CD8-positive, alpha-beta memory T cell (primary cell): ENCODE measurements at places on chromosomes 7 and 10. TPM values are rescaled to one million over a fixed set of nuclear protein-coding genes. Genes with fewer than 3 reads are reported as not detected.

Gene MPLKIP
- total RNA-seq, result 33.5 TPM

Gene PON1
- total RNA-seq, result not detected

Gene NPS
- not detected for total RNA-seq

Gene LRRC17
- not detected for total RNA-seq

Gene HOXA4
- total RNA-seq, result not detected

Gene MSMB
- total RNA-seq, result not detected

- no peak for DNase-seq
Measured at GRCh38 chr10:22779331-22780019, 65.1 kb upstream of the PIP4K2A start.

GRCh38 chr7:33868166-33868565, 37.2 kb upstream of the BMPER start:
- DNase-seq, result no peak

DNA sequence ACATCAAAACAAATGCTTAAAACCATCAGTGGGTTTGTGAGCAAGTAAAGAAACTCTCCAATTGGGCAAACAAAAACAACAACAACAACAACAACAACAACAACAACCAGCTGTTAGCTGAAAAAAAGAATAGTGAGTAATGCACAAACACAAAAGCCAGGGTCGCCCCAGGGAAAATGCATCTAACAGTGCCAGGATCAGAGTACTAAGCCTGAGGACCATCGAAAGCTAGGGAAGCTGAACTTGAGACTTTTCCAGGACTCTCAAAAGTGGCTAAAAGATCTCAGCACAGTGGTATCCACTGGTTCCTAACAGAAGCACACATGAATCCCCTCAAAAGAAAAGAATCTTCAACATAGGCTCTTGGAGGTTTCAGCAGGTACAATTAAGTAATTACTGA, 83.3 kb downstream of the CPXM2 start:
- no peak for DNase-seq

DNA sequence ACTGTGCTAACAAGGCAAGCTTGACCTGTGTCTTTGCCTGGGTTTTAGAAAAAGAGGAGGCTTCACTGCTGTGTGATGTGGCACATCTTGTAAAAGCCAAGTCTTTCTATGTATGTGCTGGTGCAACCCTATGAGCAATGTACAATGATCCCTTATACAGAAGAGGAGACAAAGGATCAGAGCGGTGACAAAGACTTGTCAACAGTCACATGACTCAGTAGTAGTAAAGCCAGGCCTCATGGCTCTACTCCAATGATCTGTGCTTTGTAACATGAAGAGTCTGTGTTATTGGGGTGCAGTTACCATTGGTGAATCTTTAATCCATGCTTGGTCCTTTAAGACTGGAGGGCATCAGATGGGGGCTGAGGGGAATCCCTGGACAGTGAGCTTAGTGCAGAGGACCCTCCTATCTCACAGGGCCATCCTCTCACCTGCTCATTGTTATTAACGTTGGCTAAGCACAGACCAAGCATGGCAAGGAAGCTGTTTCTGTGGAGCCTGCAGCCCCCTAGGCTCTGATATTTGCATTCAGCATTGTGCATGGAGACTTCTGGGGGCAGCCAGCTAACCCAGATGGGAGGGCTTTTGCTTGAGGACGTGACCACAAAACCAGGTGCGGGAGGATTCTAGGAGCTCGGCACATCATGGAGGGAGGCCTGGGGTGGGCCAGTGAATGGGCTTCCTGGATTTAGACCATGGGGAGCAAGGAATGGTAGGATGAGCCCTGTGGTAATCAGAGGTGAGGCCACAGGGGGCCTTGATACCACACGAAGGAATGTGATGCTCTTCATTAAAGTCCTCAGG, 308.8 kb upstream of the ZNF32 start:
- DNase-seq, result no peak

DNA sequence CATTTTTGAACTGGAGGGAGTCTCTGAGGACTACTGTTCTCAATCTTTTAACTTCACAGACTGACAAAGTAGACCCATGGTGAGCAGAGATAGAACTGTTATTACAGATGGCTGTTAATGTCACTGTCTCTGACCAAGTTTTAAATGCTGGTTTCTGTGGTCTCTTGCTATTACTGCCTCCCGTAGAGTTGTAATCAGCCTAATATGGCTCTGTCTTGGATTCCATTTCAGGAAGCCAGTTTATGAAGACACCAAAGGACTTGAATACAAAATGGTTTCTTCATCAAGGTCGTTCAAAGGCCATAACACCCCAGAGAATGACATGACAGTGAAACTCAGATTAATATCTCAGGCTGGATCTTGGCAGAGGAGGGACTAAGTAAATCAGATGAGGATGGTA, 3.9 kb downstream of the SFRP4 start:
- DNase-seq, result no peak

- no peak for DNase-seq
Measured at GRCh38 chr7:159062569-159062968, 82.1 kb downstream of the VIPR2 start.

DNA sequence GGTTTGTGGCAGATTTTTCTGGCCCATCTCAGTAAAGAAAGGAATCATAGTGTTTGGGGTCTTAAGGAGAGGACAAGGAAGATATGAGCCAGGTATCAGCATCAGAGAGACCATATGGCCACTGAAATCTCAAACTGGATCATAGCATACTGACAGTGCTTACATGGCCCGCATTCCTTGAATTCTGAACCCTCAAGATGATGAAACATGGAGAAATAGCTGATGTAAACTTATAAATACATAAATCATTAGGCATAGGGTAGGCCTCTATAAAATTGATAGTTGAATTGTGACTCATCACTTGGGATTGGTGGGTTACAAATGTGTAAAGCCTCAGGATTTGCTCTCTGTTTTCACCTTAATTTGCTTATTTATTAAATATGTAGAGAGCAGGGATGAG, 688.5 kb downstream of the CNTNAP2 start:
- DNase-seq, result no peak

GRCh38 chr7:80760292-80760691, 121.8 kb downstream of the CD36 start:
- DNase-seq, result no peak

DNA sequence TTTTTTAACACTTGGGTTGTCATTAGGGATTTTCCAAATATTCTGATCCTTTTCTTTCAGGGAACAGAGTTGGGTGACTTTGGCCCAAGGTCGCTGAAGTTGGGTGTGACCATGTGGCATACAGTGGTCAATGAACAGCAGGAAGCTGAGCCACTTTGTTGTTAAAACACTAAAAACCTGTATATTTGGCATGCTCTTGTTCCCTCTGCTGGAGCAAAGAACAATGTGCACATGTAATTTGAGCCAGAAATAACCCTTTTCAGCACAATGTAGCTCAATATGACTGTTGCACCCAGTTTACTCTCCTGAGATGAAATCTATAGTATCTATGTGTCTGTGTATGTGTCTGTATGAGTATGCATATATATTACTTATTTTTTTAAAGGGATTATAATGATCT, 74.9 kb downstream of the ADCYAP1R1 start:
- no peak for DNase-seq

- no peak for DNase-seq
Measured at GRCh38 chr7:152462995-152463708, 27.3 kb upstream of the KMT2C start.

DNA sequence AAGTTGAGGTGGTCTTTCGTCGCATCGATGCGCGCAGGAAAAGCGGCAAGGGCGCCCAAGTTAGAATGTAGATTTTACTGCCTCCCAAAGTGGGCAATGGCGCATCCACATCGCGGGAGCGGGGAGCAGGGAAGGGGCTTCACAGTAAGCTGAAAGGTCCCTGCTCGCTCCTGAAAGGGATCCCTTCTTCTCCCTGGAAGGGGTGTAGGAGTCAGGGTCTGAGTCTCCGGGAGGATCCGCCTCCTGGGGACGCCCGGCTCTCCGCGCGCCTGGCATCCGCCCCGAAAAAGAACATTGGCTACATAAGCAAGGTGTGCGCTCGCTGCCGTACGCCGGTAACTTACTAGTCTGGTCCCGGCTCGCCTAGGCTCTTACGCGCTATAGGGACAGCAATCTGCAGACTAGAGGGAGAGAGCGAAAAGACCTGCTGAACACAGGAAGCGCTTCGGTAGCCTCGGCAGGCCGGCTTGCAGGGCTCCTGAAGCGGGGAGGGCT, 804 bp downstream of the UNC5B start:
- no peak for DNase-seq

DNA sequence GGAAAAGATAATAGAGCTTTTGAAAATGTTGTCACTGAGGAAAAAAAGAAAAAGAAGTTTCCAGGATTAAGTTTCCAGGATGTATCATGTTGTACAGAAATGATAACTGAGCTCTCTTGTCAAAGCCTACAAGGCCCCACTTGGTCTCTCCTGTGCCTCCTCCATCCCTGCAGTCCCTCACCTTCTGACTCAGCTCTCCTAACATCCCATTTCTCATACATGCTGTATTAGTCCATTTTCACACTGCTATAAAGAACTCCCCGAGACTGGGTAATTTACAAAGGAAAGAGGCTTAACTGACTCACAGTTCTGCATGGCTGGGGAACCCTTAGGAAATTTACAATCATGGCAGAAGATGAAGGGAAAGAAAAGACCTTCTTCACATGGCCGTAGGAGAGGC, 3.8 kb upstream of the DGKI start:
- DNase-seq, result no peak

DNA sequence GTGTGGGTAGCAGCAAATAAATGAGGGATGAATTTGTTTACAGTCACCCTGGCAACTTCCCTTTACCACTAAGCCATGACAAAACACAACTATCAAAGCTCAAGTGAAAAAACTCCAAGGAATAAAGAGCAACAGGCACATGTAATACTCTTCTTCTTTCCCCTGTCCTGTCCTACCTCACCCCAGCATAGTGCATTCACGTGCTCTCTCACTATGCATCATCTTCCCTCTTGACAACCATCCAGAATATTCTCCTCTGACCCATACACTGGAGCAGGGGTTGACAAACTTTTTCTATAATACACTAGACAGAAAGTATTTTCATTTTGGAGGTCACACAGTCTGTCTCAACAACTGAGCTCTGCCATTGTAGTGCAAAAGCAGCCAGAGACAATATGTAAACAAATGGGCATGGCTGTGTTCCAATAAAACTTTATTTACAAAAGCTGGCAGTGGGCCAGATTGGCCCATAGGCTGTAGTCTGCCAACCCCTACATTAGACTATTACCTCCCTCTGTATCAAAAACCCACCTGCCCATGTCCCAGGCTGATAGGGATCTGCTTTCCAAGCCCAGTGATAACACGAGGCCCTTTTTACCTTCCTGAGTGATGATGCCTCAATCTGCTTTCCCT, 354.5 kb downstream of the FGFR2 start:
- no peak for DNase-seq

GRCh38 chr10:88042160-88043100, 179.0 kb downstream of the PTEN start:
- DNase-seq, result no peak

DNA sequence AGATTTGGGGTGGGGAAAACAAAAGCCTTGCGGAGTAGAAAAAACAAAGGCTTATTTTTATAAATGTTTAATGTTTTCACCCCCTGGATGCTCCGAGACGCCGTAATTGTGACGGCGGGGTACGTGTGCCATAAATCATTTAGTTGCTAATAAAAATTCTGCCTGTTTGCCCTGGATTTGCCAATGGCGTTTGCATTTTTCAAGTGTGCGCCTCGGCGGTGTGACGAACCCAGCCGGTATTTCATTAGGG, 2.5 kb upstream of the TNRC18 start:
- DNase-seq, result no peak

DNA sequence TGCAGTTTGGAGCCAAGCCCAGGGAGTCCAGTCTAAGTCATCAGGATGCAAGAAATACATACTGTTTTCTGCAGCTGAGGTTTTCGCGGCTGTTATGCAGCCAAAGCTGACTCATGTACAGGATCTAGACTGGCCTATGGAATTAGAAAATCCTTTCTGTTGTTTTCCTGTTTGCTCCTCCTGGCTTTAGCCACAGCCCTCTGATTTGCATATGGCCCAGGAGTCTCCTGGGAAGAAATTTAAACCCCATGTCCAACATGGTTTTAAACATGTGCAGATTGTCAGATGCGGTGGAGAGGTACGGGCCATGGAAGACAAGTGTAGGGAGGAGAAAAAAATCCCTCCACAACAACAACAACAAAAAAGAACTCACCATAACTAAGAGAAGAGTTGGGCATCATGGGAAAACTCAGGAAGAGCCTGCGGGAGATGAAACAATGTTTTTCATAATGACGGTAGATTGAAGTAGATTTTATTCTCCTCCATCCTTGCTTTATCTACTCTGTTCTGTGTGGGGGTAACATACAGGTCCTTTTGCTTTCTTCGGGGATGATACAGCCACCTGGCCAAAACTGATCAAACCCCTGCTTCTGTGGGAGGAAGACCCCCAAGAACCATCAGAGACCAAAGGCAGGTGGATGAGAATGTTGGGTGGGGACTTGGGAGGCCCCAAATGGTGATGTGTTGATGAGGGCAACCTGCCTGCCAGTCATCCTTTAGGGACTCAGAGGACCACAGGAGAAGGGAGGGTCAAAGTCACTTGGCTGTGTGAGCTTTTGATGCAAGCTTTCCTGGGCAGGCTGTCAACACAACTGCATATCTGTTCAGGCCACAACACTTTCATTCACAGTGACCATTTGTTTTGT, 29.8 kb upstream of the GNA12 start:
- no peak for DNase-seq

GRCh38 chr7:28976022-28976421, 17.9 kb upstream of the TRIL start:
- DNase-seq, result no peak
